CD4-positive, alpha-beta T cell (primary cell): ENCODE measurements at places on chromosomes 6 and 20.
A peak's percentile ranks its signal among the peaks of the same experiment; 100 is the strongest.

GRCh38 chr20:36465109-36466080, 75.9 kb upstream of the MYL9 start:
- DNase-seq = peak; percentile 49

DNA sequence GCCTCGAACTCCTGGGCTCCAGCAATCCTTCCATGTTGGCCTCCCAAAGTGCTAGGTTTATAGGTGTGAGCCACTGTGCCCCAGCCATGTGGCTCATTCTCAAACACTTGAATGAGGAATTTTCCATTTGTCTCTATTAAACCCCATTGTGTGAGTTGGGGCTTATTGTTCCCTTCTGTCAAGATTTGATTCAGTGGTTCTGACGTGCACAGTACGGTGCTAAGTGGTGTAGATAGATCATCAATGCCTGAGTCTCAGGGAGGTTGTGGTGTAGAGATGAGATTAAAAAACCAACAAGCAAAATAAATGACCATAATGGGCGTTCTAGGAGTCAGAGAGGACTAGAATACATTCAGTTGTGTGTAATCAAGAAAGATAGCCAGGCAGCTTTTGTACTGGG, 335.6 kb downstream of the PRL start:
- no peak for DNase-seq

DNA sequence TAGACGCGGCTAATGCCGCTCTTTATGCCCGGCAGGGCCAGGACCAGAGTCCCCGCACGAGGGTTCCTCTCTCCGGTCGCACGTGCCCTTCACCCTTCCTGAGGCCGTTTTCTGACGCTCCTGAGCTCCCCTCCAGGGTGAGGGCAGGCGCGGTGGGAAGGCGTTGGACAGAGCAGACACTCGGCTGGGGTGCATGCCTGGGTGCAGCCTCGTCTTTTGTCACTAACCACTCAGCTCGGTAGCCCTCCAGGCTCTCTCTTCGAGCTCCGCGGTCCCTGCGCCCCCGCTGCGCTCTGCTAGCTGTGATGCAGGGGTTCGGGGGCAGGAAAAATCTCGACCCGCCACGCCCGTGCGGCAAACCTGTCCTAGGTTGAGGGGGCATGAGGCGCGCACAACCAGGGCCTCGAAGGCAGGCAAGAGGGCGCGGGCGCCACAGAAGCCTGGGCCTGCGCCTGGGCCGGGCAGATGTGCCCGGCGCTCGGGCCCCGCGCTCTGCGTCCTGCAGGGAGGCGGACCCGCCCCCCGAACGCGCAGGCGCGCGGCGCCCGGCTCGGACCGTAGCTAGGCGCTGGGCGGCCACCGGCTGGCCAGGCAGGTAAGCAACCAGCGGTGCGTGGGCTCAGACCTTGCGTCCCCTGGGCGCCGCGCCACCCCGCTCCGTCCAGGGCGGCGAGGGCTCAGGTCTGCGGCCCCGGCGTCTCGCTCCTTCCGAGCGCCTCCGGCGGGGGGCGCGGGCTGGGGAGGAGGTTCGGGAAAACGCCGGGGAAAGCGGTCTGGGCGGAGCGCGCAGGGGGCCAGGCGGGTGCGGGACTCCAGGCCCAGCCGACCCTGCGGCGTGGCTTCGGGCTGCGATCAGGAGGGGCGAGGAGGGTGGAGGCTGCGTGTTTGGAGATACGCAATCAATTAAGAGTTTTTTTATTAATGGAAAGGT, at the start of gene L3MBTL1:
L3MBTL1 (plus strand) TSS at position 548 of the 931 bp plus-strand sequence. CDS start 5,807 bp downstream, outside the sequence.
- DNase-seq = no peak

DNA sequence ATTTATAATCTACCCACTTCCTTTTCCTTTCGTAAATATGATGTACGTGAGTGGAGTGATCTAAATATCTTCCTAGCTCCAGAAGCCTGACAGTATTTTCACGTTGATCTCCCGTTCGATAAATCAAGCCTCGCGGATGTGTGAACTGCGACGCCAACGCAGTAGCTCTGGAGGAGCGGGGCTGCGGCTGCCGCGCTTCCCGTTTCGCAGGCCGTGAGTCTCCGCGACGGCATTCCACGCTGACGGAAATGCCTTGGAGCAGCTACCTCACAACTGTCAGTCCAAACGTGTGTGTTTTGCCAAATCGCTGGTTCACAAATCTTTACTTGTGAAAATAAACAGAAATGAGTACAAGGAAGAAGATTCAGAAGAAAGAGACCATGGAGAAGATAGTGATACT, 41.2 kb downstream of the BTBD3 start:
- DNase-seq = no peak

GRCh38 chr6:168083514-168083885, 4.5 kb upstream of the FRMD1 start:
- no peak for DNase-seq

- DNase-seq = no peak
These were observed 91.9 kb downstream of the FOXF2 start for GRCh38 chr6:1481286-1481685.

- no peak for DNase-seq
These were observed 154.0 kb downstream of the JARID2 start for GRCh38 chr6:15399641-15400470.

- DNase-seq = no peak
These were observed 2.5 kb downstream of the MEA1 start for GRCh38 chr6:43011207-43011606.

GRCh38 chr6:108492131-108492766, 68.5 kb upstream of the FOXO3 start:
- DNase-seq = no peak

GRCh38 chr6:221531-222349, 70.5 kb upstream of the DUSP22 start:
- no peak for DNase-seq

DNA sequence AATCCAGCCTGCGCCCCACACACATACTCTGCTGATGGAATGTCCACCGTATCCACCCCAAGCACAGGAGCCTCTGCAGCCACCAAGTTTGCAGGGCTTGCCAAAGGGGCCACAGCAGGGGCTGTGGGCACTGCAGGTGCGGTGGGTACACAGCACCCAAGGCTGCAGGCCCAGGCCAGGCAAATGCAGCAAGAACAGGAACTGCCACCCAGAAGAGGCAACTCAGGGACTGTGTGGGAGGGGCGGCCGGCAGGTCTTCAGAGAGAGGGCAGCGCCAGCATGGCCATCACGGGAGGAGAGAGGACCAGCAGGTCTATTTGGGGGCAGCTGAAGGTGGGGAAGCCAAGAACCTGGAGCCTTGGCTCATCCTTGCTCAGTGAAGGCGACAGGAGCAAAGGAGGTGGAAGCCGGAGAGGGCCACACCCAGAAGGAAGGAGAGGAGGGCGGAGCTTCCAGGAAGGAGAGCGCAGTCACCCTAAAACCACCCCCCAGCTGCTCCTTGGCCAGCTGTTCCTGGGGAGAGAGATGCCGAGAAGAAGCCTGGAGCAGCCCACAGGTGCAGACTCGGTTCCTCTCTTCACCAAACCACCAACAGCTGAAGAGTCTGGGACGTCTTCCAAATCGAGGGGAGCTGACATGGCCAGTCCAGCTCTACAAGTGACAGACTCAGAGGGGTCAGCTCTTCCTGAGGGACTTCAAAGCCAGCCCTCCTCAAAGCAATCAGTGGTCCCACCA, 265.1 kb upstream of the CDYL start:
- DNase-seq = no peak
